ENCODE measurements at places on chromosomes 13 and 19.

- DNase-seq = no peak
Observed at GRCh38 chr13:99655351-99656091, 154.2 kb downstream of the TM9SF2 start.

DNA sequence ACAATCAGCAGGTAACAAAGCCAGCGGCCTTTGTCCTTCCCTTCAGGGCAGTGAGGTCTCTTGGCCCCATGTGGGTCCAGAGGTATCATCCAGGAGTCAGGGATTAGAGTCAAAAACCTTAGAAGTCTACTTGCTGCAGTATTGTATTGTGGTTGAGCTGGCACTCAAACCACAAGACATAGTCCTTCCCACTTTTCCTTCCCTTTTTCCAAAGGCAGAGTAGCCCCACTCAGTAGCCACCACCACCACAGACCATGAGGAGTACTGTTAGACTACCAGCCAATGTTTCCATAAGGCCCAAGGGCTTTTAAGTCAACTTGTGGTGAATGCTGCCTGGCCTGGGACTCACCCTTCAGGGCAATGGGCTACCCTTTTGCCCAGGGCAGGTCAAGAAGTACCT is 27.1 kb upstream of the CCNA1 start:
- DNase-seq = no peak

- no peak for DNase-seq
Observed at GRCh38 chr13:77979721-77980385, 61.2 kb upstream of the EDNRB start.

DNA sequence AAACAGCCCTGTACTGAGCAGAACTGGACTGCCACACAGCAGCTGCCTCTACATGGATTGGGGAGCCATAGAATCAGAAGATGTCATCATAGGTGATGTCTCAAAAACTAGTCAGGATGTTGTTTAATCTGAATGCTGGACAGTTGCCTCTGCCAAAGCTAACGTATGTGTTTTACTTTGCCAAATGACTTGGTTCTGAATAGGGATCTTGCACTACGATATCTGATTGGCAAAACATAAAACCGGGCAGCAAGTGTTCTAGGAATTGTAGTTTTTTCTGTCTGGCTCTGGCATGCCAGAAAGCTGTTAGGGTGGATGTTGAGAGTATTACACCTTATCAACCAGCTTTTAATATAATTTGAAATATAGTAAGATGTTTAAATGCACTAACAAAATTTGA is 645.9 kb downstream of the GPC5 start:
- DNase-seq = no peak

DNA sequence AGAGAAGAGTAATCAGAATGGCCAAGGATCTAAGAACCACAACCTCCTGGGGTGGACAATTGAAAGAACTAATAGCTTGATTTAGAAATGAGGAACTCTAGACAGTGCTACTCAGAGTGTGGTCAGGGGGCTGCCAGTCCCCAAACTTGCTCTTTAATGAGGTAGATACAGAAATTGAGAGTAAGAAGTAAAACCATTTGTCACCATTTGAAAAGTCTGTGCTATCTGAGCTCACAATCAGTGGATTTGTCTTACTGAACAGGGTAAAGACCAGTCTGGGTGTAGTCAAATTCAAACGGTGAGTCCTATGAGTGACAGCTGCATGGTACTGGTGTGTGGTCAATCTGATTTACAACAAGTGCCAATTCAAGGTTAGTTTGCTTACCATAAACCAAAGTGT is 118.9 kb downstream of the KL start:
- no peak for DNase-seq

DNA sequence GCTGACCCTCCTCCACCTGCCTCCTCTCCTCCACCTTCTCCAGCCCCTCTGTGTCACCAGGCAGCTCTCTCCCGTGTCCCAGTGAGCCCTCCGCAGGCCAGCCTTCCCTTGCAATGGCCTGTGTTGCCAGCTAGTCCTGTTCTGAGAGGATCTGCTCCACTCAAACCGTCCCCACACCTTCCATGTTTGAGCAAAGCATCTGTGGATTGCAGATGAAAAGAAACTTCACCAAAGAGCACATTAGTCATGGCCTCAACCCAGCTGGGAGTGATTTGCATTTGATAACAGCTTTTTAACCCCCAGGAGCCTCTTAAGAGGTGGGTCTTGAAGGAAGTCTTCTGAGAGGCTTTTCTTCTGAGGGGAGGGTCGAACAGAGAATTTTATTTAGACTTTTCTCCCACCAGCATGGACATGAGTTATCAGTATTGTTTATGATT is 72.8 kb downstream of the COL4A2 start:
- DNase-seq = no peak

DNA sequence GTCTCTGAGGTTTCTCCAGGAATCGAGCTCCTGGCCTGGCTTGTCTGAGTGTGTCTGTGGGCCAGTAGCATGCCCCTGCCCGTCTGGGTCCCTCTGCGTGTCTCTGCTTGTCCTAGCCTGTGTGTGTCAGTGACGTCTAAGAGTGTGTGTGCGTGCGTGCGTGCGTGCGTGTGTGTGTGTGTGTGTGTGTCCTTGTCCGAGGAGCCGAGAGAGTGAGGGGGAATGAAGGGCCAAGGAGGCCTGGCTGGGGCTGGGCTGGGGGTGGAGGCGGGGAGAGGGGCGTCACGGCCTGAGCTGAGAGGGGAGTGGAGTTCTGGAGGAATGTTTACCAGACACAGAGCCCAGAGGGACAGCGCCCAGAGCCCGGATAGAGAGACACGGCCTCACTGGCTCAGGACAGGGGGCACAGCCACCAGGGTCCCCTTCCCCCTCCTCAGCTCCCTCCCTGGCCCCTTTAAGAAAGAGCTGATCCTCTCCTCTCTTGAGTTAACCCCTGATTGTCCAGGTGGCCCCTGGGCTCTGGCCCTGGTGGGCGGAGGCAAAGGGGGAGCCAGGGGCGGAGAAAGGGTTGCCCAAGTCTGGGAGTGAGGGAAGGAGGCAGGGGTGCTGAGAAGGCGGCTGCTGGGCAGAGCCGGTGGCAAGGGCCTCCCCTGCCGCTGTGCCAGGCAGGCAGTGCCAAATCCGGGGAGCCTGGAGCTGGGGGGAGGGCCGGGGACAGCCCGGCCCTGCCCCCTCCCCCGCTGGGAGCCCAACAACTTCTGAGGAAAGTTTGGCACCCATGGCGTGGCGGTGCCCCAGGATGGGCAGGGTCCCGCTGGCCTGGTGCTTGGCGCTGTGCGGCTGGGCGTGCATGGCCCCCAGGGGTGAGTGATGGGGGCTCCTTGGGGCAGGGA is at the start of gene AXL:
AXL (plus strand) TSS at position 609 of the 893 bp plus-strand sequence; CDS start at position 779, 170 bp downstream.
- DNase-seq = no peak

DNA sequence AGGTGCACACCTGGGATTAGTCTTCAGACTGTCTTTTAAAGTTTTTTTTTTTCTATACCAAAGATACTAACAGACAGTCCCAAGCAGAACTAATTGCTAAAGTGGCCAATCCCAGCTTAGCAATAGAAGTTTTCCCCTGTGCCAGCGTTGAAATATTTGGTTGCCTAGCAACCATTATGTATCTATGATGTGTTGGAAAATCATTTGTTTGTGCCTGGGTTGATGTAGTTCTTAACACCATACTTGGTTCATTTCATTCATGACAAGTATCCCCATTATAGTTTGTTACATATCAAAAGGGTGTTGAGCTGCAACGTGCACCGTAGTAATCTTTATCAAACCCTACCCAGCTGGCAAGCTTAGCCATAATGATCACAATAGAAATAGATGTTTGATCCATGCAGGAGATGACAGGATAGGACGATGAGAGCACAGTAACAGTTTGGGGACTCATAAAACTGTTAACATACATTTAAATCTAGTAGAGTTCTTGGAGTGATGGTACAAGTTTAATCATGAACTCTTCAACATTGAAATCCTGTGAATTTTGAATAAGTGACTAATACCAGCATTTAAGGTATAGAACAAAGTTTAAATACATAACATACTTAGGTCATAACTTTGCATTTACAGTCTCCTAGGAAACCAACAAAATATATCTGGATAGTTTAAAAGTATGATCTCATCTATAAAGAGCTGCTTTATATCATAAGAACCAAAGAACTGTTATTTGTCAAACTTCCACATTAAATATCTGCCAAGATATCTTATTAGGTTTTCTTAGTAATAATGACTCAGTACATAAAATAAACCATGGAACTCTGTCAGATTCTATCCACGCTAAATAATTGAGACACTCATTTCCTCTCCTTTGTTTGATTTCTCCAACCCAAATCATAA is 73.4 kb downstream of the MBNL2 start:
- no peak for DNase-seq

DNA sequence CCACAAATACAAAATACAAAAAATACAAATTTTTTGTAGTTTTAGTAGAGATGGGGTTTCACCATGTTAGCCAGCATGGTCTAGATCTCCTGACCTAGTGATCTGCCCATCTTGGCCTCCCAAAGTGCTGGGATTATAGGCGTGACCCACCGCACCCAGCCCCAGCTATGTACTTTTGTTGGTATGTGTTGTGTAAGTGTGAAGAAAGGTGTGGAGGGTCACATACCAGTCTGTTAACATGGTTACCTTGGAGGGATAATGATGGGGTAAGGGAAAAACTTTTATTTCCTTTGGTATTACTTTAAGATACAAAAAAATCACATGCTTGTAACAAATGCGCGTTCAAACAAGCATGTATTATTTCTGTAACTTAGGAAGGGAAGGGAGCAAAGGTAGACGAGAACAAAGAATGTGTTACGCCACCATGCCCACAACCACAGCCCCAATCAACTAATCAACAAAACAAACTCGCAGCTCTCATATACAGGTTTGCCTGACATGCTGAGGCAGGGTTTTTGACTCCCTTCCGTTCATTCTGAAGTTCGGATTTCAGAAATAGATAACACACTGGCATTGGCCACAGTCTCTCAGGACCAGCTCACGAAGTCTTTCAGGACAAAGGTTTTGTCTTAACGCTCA is 13.5 kb upstream of the VWA8 start:
- no peak for DNase-seq

DNA sequence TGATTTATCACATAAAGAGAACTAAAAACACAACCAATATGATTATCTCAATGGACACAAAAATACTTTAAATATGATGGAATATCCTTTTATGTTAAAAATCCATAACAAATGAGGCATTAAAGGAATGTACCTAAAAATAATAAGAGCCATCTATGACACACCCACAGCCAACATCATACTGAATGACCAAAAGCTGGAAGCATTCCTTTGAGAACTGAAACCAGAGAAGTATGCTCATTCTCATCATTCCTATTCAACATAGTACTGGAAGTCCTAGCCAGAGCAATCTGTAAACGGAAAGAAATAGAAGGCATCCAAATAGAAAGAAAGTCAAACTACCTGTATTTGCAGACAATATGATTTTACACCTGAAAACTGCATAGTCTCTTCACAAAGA is 671.0 kb downstream of the SLITRK1 start:
- DNase-seq = no peak

- no peak for DNase-seq
Observed at GRCh38 chr13:33348366-33348765, 62.8 kb upstream of the STARD13 start.

GRCh38 chr13:29543230-29544215 is 52.0 kb downstream of the SLC7A1 start:
- peak; percentile 65 for DNase-seq

DNA sequence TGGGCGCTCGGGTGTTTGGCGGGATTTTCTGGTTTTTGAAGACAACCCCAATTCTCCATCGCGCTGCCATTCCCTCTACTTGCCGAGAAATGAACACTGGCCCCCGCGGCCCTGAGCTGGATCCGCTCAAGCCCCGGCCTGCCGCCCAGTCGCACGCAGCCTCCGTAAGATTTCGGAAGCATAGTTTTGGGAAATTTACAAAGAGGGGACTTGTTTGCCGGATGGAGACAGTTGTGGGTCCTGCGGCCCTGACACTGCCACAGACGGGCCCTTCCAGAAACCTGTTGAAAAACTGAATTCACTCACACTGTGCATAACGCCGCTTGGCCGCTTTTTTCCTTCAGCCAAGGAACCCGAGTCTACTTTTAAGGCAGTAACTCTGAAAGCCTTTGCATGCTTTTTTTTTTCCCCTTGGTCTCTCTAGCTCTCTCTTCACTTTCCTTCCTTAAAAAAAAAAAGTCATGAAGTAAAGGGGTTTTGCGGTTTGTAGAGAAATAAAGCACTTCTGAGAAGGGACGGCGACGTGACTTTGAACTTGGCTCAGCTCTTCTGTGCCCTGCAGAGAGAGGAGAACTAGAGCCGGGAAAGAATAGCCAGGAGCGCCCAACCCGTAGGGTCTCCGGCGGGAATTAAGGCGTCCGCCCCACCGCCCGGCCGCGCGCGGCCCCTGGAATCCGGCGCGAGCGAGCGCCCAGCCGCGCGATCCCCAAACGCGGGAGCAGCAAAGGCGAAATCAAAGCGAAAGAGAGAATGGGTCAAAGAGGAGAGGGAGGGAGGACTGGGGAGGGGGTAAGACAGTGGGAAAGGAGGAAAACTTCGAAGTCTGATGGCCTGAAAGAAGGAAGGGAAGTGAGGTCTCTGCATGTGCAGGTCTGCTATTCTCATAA is 3.4 kb upstream of the ZIC2 start:
- no peak for DNase-seq

Data from SIG-M5 (cell line).